DMS 273 treated with DMSO at 0.1 percent for 48 hours (cell line): ENCODE measurements at places on chromosomes 5 and 9.

GRCh38 chr9:33161589-33162132, 5.5 kb downstream of the B4GALT1 start:
- no peak for DNase-seq

DNA sequence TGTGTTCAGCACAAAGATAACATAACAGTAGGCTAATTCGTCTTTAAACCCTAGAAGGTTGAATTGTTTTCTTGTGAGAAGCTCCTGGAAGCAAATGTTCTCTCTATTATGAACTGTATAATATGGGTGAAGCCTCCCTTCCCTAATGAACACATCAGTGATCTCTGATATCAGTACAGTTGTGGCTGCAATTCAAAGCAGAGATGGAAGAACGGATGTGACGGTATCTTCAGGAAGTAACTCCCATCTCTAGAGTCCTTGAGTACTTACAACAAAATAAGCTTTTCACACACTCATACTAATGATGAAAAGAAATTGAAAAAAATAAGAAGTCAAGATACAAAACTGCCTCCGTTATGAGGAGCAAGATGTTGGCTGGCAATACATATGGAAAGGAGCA, 4.5 kb downstream of the HCN1 start:
- DNase-seq, result no peak

- no peak for DNase-seq
Measured at GRCh38 chr5:72314571-72315172, 5.4 kb downstream of the MRPS27 start.

GRCh38 chr5:142495531-142495930, 170.7 kb upstream of the SPRY4 start:
- DNase-seq, result no peak

GRCh38 chr5:91443761-91444467, 60.8 kb upstream of the ARRDC3 start:
- DNase-seq, result no peak

GRCh38 chr9:26775391-26775790, 117.2 kb downstream of the CAAP1 start:
- DNase-seq, result no peak

DNA sequence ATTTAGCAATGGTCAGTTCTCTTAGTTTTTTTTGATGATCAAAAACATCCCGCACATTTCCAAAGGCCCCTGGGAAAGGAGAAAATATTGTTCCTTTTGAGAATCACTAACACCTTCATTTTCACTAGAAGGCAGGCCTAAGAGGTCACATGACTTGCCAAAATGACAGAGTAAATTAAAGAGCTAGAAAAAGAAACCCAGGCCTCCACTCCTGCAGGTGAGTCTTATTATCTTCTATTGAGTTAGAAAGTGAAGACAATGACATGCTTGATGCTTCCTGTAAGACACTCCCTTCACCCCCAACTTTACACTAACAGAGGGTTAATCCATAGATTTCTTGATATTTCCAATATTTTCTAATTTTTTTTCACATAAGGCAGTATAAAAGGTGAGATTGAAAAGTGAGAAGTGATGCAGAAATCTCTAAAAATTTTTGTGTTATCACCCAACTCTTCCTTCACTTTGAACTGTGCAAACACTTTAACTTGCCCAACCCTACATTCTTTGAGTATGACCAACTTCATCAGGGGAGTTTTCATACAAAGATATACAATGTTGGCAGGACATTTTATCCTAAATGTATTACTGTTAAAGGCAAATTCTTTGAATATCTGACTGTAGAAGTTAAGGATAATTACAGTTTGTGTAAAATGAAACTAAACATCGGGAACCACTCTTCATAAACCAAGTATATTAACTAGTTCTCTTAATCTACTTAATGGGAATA, 57.1 kb downstream of the SUB1 start:
- DNase-seq, result no peak

DNA sequence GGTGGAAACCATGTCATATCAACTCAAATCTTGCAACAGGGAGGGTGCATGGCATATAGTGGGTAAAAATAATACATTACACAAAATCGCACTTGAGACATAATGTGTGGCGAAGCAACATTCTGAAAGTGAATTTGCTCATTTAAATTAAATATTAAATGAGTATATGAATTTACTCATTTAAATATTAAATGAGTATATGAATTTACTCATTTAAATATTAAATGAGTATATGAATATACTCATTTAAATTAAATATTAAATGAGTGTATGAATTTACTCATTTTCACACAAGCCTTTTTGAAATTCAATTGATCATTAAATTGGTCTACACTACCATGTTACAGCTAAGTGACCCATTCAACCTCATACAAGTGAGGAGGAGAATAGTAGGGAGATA, 10.5 kb downstream of the MAST4 start:
- DNase-seq, result no peak

DNA sequence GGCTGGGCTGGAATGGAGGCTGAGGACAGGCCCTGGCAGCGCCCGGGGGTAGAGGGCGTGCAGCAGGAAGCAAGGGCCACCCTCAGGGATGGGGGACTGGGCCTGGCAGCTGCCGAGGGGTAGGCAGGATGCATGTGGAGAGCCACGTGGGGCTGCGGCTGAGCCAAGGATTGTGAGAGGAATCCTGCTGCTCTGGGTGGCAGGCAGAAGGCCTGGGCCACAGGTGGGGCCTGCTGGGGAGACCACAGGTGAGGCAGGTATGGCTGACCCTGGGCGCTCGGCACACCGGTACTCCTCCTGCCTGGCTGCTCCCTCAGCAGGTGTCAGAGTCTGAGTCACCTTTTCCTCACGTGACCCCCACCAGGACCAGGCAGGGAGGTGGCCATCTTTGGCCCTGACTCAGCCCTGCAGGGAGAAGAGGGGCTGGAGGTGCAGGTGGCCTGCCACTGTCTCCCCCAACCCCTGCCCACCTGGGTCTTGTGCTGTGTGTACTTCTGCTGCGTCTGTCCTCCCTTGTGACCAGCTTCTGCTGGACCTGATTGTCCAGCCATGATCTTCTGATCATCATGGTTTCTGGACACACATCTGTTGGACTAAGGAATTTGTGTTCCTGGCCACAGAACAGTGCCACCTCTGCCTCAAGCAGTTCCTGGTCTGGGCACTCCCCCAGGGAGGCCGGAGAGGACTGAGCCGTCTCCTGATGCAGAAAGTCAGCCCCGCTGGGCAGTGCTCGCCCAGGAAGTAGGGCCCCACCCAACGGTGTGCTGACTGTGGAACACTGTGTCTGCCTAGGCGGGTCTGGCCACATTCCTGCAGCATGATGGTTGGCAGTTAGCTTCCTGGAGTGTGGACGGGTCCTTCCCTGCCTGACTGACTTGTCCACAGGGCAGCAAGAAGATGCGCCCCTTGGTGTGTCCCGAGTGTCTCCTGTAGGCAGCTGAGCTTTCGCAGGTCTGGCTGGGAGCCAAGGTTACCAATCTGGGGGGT, 6.4 kb downstream of the ARRDC1 start:
- no peak for DNase-seq

DNA sequence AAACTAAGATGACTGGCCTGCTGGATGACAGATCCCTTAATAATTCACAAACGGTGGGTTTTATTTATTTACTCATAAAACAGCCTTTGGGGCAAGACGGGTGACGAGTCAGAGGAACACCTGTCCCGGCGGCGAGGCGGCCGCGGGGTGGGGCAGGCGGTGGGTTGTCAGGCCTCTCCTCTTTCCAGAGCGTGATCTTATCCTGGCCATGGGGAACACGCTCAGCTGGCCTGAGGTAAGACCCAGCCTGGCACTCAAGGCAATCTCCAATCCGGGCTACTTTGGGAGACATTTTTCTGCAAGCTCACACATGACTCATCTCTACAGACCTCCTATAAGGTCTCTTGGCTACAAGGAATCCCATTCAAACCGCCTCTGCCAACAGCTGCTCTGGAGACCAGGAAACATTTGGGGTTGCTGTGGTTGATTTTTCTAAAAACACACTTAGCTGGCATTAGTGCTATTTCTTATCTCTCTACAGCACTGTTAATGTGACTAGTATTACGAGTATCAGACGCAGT, 6.3 kb downstream of the RAPGEF1 start:
- peak; percentile 58 for DNase-seq

GRCh38 chr5:79510638-79511037, 3.3 kb downstream of the HOMER1 start:
- no peak for DNase-seq

- DNase-seq, result no peak
Measured at GRCh38 chr9:27383524-27383923, 86.6 kb upstream of the EQTN start.

- DNase-seq, result no peak
Measured at GRCh38 chr9:133716564-133717112, 21.5 kb downstream of the SARDH start.

DNA sequence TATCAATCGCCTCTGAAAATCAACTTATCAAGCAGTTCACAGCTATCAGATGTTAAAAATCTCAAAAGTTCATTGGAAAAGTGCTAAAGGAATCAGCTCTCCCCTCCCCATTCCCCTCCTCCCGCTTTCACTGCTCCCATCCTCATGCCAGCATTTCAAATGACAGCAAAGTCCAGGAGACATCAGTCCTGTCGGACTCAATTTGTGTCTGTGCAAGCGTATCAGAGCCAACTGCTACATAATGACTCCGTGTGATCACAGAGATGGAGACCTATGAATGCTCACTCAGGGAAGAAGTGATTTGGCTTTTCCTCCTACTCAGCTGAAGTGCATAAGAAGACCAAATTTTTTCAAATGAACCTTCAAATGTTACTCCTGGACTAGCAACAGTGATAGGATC, 937.2 kb upstream of the DMAC1 start:
- DNase-seq, result no peak

- DNase-seq, result no peak
Measured at GRCh38 chr5:14909369-14909768, 37.8 kb upstream of the ANKH start.

DNA sequence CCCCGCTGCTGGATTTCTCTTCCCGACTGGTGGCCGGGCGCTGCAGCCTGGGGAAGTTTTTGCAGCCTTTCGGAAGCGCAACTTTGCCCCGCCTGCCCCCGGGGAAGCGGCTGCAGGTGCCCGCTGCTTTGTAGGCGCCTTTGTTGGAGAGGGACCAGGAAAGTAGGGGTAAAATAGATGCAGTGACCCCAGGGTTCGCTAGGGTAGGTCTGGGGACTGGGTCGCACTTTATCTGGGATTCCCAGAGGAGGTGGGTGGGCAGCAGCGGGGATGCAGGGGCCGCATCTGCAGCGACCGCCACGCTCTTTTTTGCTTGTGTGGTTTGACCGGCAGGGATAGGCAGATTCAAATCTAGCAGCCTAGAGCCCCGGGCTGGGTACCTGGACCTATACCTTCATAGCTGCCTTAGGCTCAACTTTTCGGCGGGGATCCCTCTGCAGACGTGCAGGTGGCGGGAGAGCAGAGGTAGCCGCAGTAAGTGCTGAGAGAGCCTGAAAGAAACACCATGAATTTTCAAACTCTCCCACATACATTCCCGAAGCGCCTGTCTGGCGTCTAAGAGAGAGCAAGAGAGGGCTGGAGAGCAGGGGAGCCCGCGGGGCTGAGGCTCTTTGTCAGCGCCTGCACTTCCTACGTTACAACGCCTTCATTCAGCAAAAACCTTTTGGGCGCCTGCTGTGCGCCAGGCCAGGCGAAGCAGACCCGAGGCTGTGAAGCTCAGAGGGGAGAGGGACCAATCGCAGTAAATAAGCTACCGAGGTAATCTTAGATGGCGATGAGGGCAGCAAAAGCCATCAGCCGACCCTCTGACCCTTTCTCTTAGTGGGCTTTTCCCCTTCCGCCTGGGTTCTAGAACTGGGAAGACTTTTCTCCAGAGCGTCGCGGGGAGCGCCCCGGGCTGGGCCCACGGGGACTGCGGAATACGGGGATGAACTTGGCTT, 642 bp downstream of the SV2C start:
- peak; percentile 8 for DNase-seq

GRCh38 chr9:110016340-110016739, 191.6 kb downstream of the C9orf152 start:
- no peak for DNase-seq

- no peak for DNase-seq
Measured at GRCh38 chr9:78397045-78397444, 100.1 kb downstream of the PSAT1 start.

GRCh38 chr5:134139377-134139851, 24.9 kb downstream of the TCF7 start:
- no peak for DNase-seq

- DNase-seq, result no peak
Measured at GRCh38 chr9:109739760-109740159, 40.2 kb upstream of the PALM2AKAP2 start.

DNA sequence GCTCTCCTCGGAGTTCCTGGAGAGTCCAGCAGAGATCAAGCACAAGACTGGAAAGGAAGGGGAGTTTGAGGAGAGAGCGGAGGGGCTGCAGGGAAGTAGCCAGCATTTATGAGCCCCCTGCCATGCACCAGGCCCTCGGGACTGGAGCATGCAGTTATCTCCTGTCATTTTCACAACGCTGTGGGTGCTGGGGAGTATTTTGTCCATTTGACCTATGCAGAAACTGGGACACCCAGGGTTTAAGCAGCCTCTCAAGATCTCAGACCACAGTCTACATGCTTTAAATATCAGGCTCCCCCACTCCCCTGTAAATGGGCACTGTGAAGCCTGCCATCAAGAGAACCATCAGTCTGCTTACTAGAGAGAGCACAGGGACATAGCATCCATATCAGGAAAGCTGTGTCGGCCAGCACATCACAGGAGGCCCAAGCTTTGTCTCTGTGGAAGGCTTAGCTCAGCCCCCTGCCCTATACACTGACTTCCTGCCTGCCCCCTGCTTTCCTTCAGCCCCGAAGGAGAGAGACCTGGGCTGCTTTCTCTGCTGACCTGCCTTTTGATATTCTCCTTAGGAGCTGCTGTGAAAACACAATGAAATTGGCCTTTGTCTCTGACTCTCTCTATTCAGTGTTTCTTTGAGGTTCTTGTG, 7.3 kb downstream of the FOXI1 start:
- DNase-seq, result no peak

DNA sequence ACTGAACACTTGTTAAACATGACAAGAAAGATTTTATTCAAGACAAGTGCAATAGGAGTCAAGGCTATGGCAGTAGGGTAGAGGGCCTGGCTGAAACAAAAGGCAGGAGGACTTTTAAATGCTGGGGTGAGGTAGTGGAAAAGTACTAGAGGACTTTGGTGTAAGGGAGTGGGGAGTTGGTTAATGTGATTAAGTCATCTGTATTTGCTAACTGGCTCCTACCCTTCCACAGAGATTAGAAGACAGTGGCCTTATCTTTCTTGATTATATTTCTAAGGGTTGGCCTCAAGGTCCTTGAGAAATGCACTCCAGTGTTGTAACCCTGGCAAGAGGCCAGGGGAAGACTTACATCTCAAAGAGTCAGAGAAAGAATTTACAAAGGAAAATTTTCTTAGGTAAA, 160.2 kb upstream of the FTMT start:
- no peak for DNase-seq

- DNase-seq, result no peak
Measured at GRCh38 chr9:127277099-127277498, 12.5 kb downstream of the GARNL3 start.
